Inflammatory macrophage (primary cell): ENCODE measurements at places on chromosomes 6 and 20.

GRCh38 chr6:169983651-169984050 lies 232.2 kb downstream of the ERMARD start:
- no peak for DNase-seq

DNA sequence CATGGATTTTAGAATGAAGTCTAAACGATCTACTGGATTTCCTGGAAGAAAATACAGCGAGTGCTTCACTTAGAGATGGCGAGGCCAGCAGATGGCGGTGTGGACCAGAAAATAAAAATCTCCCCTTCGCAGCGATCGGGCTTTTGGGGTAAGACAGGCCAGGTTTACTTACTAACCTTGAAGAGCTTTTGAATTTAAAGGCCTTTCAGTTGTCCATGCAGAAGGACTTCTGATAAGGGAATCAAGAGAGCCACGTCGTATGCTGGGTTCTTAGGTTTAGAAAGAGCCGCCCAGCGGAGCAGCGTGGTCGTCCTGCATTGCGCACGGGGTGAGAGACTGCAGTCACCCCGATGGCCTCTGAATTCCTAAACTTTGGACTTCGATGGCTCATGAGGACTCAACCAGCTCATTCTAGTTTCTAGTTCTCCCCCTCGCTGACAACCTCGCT lies 125.2 kb upstream of the RALGAPA2 start:
- DNase-seq = peak; percentile 50

DNA sequence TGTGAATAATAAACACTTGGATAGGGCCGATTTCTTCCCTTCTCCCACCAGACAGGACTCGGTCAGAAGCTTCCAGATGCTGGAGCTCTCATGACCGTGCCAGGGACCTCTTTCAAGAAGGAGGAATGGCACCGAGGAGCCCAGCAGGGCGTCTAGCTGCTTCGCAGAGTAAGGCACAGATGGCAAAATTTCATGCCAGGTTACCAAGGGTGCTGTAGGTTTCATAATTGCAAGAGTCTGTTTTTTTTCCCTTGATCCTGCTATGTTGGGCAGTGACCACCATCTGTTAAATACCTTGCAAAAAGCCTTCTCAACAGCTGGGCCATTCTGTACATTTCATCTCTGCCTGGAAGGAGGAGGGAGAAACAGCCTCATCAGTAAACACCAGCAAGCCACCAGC lies 111.8 kb downstream of the EDN3 start:
- no peak for DNase-seq

- DNase-seq = no peak
These were observed 1.9 kb downstream of the PTK7 start for GRCh38 chr6:43077981-43078511.

GRCh38 chr20:39893003-39893685 lies 795.9 kb downstream of the MAFB start:
- no peak for DNase-seq

GRCh38 chr20:33940666-33941065 lies 53.0 kb upstream of the RALY start:
- no peak for DNase-seq

GRCh38 chr20:41170386-41171105 lies 33.2 kb downstream of the PLCG1 start:
- DNase-seq = no peak

- no peak for DNase-seq
These were observed 11.3 kb downstream of the TXNDC5 start for GRCh38 chr6:7899101-7899888.

- DNase-seq = peak; percentile 60
These were observed 36.9 kb upstream of the CD2AP start for GRCh38 chr6:47440719-47441118.

DNA sequence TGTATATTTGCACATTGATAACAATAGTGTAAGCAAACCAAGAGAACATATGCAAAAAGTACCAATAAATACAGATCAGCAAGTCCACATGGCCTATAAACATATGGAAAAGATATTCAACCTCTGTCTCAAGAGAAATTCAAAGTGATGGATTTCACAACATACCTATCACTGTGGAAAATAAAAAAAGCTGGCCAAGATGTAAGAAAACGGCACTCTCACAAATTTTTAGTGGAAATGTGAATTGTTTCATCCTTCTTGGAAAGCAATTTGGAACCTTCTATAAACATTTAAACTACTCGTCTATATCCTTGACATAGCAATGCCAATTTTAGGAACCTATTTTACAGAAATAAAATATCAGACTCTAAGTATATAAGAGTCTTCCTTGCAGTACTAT lies 559.8 kb downstream of the QKI start:
- DNase-seq = no peak

- DNase-seq = peak; percentile 64
These were observed 79.2 kb upstream of the BACH2 start for GRCh38 chr6:90375681-90376439.

DNA sequence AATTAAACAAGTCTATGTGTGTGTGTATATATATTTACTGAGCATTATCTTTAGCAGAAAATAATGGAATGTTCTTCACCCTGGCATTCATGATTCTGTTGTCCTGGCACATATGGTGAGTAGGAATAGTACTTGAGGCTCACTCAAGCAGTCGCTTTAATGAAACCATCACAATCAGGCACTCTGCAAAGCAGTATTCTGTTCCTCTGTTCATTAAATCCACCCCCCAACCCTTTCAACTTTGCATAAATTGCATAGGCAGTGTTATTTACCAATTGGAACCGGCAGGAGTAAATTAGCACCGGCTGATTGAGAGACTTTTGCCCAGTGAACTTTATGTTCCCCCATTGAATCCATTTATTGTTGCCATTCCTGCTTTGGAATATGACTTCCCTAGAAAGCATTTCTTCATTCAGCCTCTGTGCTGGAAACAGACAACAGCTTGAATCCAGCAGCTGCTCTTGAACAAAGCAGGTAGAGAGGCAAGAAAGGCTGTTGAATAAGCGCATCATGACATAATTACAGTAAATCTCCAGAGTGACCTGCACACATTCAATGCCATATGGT lies 268.0 kb upstream of the RNF217 start:
- no peak for DNase-seq

DNA sequence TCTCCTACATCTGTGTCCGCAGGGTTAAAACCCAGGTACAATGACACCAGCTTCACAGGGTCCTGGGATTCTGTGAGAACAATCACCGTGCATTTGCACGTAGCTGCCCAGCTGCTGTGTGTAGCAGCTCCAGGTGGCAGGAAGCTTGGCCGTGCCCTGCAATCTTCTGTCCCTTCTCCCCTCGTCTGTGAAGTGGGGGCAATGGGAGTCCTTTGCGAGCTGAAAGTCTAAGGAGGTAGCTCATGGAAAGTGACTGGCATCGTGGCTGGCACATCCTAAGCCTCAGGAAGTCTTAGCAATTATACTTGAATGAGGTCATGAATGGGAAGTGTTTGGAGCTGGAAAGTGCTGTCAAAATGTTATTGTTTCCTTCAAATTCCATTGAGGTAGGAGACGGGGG lies 137.1 kb downstream of the SMOC2 start:
- DNase-seq = no peak

GRCh38 chr20:22684763-22685443 lies 100.5 kb upstream of the FOXA2 start:
- DNase-seq = no peak

- DNase-seq = no peak
These were observed 38.3 kb downstream of the PSMG4 start for GRCh38 chr6:3297006-3297405.

DNA sequence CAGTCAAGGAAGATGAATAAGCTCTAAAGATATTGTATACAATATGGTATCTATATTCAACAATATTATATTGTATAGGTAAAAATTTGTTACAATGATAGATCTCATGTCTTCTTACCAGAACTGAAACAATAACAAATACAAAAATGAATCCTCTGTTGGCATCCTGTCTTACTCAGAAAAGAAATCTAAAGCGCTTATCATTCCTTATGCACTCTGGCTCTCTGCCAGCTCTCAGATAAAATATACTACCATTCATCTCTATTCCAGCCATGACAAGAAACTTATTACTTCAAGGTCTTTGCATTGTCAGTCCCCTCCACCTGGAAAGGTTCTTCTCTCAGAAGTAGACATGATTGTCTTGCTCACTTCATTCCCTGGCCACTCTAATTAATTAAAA lies 138.6 kb downstream of the THEMIS start:
- DNase-seq = no peak

GRCh38 chr6:53647462-53648094 lies 18.0 kb downstream of the KLHL31 start:
- DNase-seq = peak; percentile 77

DNA sequence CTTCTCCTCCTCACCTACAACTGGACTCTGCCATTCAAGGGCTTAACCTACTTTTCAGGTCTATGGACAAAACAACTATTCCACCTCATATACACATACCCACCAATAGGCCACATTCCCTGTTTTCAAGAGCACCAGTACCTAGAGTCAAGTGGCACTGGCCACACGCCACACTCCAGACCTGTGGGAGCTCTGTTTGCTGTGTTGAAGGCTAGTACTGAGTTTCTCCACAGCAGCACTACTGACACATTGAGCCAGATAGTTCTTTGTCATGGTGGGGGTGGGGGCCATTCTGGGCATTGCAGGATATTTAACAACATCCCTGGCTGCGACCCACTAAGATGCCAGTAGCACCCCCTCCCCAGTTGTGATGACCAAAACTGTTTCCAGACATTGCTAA lies 84.1 kb downstream of the RALGAPA2 start:
- DNase-seq = no peak

DNA sequence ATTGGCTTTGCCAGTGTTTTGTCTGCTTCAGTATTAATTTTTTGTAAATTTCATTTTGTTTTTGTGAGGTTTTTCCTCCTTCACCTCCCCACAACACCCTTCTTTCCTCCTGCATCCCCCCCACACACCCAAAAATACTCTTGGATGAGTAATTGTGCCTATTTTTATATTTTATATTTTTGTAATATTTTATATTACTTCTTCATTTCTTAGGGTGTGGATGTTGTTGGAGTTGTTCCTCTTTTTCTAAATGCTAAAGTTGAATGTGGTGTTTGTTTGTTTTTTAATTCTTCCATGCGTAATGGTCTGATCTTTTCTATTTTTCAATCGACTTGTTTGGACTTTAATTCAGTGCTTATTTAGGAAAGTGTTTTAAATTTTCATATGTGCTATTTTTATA lies 420.5 kb upstream of the SOX4 start:
- peak; percentile 10 for DNase-seq

DNA sequence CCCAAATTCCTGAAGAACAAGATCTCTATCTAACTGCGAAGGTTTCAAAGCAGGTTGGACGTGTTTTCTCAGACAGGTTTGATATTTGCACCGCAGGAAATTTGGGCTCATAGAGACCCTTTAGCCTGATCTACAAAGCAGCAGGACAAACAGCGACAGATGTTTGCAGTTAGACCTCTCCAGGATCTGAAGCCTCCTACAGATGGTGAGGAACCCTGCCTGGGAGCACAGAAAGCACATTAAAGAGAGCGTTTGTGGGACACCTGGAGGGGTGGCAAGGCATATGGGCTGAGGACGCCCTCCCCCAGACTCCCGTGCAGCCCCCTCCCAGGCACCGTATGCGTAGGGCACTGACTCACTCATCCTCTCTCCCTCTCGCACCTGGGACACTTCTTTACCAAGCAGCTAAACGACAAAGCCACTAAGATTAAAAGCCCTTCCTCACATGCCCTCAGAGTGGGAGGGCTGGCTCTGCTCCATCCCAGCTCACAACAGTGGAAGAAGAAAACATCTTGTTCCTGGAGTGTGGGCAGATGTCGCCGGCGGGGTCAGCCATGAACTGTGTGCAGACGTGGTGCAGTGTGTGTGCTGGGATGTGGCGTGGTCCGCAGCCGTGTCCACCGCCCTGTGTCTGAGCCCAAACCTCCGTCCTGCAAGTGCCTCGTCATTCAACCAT lies 249.7 kb upstream of the AFDN start:
- DNase-seq = no peak

GRCh38 chr20:59661621-59662020 lies 57.3 kb downstream of the PHACTR3 start:
- no peak for DNase-seq

- peak; percentile 41 for DNase-seq
These were observed 85.8 kb upstream of the PREP start for GRCh38 chr6:105488516-105489215.

- DNase-seq = no peak
These were observed 133.0 kb downstream of the SAMD5 start for GRCh38 chr6:147641511-147641910.

GRCh38 chr20:17498641-17499040 lies 32.5 kb downstream of the BFSP1 start:
- DNase-seq = no peak

DNA sequence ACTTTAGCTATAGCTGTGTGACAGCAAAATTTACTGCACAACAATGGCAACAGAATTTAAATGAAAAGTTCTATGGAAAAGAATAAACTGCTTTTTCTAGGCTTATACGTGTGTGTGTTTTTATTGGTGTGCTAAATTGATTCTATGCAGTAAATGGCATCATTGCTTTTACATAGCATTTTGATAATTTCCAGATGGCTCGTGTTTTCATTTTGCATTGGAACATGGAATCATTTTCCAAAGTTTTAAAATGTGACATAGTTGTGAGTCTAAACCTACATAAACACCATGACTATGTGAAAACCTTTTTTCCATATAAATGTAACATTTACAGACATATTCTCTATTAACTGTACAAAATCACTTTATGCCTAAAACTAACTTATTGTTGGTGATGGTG lies 127.8 kb downstream of the SIM1 start:
- no peak for DNase-seq

- DNase-seq = no peak
These were observed 20.1 kb downstream of the JAG1 start for GRCh38 chr20:10653599-10654249.

- no peak for DNase-seq
These were observed 35.2 kb upstream of the KIF13A start for GRCh38 chr6:18022398-18023231.

DNA sequence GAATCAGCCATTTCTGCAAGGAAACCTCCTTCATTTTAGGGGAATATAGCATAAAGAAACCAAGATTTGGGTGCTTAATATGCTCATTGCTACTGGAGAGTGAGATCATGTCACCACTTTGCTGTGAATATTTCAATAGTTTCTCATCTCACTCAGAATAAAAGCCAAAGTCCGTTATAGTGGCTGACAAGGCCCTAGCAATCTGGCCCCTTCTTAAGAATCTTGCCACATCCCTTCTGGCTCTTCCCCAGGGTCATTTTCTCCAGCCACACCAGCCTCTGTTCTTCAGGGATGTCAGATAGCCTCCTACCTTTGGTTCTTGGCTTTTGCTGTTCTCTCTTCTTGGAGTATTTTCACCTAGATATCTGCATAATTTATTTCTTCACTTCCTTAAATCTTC lies 24.8 kb upstream of the MLIP start:
- no peak for DNase-seq
